HT1080 (cell line): ENCODE measurements at places on chromosomes 3 and 15.

DNA sequence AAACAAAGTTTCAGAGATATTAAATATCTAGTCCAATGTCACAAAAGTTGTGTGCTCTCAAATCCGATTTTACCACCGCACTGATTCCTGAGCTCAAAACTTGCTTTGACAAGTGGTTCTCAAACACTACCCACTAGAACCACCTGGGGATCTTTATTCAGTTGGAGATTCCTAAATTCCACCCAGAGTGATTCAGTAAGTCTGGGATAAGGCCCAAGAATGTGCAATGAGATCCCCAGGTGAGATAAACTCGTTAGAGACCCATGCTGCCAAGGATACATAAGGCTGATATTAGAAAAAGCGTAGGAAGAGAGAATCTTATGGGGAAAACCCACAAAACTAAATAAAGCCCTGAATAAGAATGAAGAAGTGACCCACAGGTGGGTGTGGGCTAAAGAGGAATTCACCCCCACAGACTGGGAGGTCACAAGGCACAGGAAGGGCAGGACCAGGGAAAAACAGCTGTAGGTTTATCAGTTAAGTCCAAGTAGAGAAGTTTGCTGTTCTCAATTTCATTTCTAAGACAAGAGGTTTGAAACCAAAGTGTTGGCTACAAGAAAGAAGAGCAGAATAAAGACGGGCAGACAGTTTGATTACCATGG, 11.5 kb upstream of the RPS17 start:
- DNase-seq, result no peak

GRCh38 chr15:73711526-73711925, 27.3 kb downstream of the CD276 start:
- no peak for DNase-seq

GRCh38 chr15:25481208-25481859, 42.5 kb upstream of the UBE3A start:
- peak; percentile 37 for DNase-seq

DNA sequence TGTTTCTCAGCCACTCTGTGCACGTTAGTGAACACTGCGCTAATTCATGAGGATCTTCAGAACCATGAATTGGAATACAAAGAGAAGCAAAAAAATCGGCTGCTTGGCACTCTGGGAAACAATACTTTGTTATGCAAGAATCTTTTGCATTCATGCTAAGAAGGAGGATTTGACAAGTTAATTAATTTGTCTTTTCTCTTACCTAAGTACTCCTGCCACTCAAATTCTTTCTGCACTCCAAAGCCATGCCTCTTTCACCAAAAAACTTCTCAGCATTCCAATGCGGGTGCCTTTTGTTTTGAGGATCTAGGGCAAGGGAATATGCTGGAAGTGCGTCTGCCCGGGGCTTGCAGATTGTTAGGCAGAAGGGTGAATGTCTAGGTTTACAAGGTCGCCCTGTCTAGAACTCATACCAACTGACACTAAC, 11.3 kb upstream of the KAT2B start:
- DNase-seq, result no peak

- no peak for DNase-seq
These were observed 3.8 kb upstream of the ZNF280D start for GRCh38 chr15:56736881-56737707.

DNA sequence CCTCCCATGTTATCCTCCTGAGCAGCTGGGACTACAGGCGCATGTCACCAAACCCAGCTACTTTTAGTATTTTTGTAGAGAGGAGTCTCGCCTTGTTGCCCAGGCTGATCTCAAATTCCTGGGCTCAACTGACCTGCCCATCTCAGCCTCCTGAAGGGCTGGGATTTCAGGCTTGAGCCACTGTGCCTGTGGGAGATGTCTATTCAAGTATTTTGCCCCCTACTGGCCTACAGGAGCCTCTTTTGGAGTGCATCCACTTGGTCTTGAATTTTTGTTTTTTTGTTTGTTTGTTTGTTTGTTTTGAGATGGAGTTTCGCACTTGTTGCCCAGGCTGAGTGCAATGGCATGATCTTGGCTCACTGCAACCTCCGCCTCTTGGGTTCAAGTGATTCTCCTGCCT, 3.2 kb upstream of the DHX30 start:
- no peak for DNase-seq

- DNase-seq, result no peak
These were observed 2.4 kb downstream of the SCAP start for GRCh38 chr3:47473391-47473790.

DNA sequence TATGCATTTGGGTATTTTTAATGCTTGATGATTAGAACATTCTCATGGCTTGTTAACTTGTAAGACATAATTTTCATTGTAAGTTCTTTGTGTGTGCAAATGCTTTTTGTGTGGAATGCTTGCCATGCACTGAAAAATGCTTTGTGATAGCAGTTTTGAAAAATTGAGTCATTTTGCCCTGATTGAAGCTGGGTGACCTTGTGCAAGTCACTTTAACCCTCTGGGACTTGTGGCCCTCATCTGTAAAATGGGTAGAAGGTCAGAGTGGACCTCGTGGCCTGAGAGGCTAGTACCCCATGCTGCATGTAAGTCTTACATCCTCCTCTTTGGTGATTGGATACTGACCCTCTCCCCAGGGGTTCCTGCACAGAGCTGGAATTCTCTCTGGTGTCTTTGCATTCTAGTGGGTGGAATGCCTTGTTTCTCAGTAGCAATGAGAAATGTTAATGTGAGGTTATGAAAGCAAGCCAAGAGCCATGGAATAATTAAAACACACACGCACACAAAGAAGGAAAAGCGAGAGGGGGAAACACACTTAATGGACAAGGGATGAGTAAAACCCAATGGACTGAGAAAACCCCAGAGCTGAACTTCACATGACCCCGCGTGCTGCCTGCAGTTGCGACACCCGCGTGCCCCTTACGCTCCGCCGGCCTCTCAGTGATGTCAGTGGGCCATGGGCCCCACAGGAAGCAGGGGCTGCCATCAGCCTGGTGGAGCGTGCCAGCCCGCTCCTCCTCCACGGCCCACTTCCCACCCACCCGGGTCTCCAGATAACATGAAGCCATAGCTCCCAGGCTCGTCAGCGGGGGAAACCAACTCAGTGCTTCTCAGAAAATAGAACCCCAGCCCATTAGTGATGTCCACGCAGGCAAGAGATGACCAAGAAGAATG, 44.0 kb downstream of the SMAD3 start:
- peak; percentile 82 for DNase-seq

DNA sequence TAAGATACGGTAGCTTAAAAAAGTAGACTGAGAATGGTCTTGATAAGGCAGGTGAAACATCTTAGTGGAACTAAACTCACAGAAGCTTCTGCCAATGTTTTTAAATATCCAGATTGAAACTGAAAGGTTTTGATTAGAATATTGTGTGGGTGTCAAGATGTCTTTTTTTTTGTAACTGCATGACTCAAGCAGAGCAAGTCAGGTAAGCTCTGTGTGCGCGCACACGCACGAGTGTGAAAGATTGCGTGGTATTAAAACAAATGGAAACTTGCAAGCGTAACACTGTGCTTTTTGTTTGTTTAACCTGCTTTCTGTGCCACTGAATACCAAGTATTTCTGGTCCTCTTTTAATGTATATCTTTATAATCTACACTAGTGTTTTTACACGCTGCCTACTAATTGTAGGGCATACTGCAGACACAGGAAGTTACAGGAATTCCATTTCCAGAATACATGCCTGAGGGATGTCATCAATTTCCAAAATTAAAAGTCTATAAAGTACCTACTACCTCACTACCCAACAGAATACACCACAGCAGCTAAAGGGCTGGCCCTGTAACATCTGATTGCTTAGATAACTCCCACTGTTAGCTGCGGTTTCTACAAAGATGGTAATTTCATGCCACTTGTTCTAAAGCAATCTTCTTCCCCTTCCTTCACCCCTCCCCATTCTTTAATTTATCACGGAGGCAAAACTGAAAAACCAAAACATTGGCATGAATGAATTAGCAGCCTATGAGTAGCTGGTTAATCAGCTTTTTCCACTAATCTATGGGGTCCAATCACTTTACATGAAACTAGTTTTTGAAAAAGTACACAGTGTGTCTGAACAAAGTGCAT, 472.8 kb downstream of the SHQ1 start:
- DNase-seq, result no peak

GRCh38 chr3:64138046-64138445, 87.2 kb downstream of the PRICKLE2 start:
- DNase-seq, result peak; percentile 74

GRCh38 chr15:51798281-51798680, 31.2 kb upstream of the TMOD3 start:
- no peak for DNase-seq

GRCh38 chr3:107452436-107452835, 70.3 kb upstream of the BBX start:
- DNase-seq, result peak; percentile 67

GRCh38 chr3:28291577-28291976, 50.2 kb downstream of the CMC1 start:
- DNase-seq, result no peak

GRCh38 chr3:116969135-116969534, 259.6 kb downstream of the TUSC7 start:
- no peak for DNase-seq

DNA sequence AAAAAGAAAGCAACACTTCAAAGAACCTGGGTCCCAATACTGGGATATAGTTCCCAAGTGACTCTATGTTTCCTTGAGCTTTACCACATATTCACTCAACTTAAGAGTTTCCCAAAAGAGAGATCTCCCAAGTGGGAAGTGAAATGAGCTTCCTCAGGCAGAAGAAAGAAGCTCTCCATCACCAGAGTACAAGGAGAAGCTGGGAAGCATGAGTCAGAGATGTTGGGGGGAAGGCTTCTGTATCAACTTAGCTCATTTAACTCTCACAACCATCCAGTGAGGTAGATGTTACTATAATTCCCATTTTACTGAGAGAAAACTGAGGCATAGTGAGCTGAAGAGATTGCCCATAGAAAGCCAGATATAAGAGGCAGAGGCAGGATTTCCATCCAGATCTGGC, 47.0 kb upstream of the TRIM42 start:
- peak; percentile 64 for DNase-seq

- DNase-seq, result no peak
These were observed 47.3 kb downstream of the TMEM44 start for GRCh38 chr3:194585880-194586281.

- DNase-seq, result no peak
These were observed 166.4 kb upstream of the TLE3 start for GRCh38 chr15:70264014-70264582.
